Peyer's patch (tissue), 4 donors: ENCODE measurements at places on chromosomes 4 and X. TPM values are rescaled to one million over a fixed set of nuclear protein-coding genes. Genes with fewer than 3 reads are reported as not detected.

DNA sequence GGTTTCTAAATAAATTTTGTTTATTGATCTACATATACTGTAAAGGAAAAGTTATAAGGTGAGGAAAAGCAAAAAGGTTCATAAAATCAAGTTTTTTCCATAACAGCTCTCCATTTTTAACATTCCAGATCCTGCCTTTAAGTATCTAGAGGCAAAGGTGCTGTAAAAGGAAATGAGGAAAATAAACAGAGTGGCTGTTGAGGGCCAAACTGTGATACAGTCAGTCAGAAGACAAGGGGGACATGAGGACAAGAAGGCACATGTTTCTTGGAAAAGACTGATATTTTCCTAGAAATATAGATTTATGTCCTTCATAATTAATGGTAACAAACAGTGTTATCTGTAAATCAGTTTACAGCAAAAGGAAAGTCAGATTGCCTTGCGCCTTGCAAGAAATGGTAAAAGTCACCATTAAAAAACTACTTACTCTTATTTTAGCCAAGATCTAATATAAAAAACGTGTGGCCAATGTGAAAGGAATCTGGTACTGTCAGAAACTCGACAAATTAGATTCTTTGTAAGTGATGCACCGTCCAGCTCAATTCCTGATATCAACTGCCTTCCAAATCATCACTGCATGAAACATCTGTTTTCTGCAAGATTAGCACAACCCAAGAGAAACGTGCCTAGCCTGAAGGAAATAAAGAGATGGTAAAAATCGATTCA is 34.0 kb upstream of the VEGFD start:
- no peaks in the 10 kb centered on the region for H3K4me1 ChIP-seq
- H3K27me3 ChIP-seq, result no peaks in the 10 kb centered on the region
- no peaks in the 10 kb centered on the region for H3K36me3 ChIP-seq
- no peak for DNase-seq

DNA sequence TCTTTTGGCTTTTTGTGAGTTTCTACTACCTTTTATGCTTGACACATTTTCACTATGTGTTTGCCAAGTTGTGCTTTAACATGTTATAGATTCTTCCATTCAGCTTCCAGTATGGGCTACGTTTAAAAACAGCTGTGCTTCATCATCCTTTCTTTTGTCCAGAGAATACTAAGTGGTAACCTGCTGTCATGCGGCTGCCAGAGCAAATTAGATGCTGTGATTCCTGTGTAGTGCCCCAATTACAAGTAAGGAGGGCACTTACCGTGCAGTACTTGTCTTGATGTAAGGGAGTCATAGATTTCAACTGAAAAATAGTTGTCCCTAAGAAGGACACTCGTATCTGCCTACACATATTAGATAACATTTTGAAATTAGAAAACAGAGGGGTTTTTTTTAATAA is 531.8 kb upstream of the GALNTL6 start:
- H3K36me3 ChIP-seq, result no peaks in the 10 kb centered on the region
- no peak overlapping the region for H3K4me3 ChIP-seq
- no peak for DNase-seq
- H3K27ac ChIP-seq, result no peak overlapping the region
- H3K27me3 ChIP-seq, result no peaks in the 10 kb centered on the region

- peak; percentile 74 for DNase-seq
- no peak overlapping the region for H3K4me3 ChIP-seq
- H3K27me3 ChIP-seq, result no peaks in the 10 kb centered on the region
- no peak overlapping the region for H3K27ac ChIP-seq
Observed at GRCh38 chr4:6177587-6178197, 22.7 kb downstream of the JAKMIP1 start.

GRCh38 chr4:25029479-25030276 is 1.1 kb downstream of the LGI2 start:
- H3K4me3 ChIP-seq, result no peak overlapping the region
- no peaks in the 10 kb centered on the region for H3K36me3 ChIP-seq
- DNase-seq, result no peak
- H3K27ac ChIP-seq, result no peak overlapping the region
- no peaks in the 10 kb centered on the region for H3K27me3 ChIP-seq

GRCh38 chr4:145003675-145004074 is 94.3 kb downstream of the ANAPC10 start:
- no peak for DNase-seq
- H3K4me3 ChIP-seq, result no peak overlapping the region

- no peak overlapping the region for H3K4me3 ChIP-seq
- no peaks in the 10 kb centered on the region for H3K4me1 ChIP-seq
- no peak overlapping the region for H3K27ac ChIP-seq
- peak; percentile 20 for DNase-seq
- H3K36me3 ChIP-seq, result no peaks in the 10 kb centered on the region
Observed at GRCh38 chrX:31038575-31039326, 33.1 kb downstream of the FTHL17 start.

DNA sequence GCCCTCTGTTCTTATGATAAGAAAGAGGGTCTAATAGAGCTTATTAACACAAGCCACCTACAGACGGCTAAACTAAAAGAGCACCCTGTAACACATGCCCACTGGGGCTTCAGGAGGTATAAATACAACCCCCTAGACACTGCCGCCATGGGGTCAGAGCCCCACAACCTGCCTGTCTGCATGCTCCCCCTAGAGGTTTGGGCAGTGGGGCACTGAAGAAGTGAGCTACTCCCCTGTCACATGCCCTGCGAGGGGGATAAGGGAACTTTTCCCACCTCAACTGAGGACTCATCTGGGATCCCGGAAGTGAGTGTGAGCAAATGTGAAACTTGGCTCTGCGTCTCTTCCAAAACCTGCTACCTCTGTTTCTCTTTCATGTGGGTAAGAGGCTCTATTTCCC is 334.5 kb downstream of the ADAM29 start:
- no peaks in the 10 kb centered on the region for H3K27me3 ChIP-seq
- no peaks in the 10 kb centered on the region for H3K36me3 ChIP-seq
- H3K4me1 ChIP-seq, result no peaks in the 10 kb centered on the region
- DNase-seq, result no peak

- H3K4me3 ChIP-seq, result no peak overlapping the region
- H3K4me1 ChIP-seq, result no peaks in the 10 kb centered on the region
- no peak for DNase-seq
- no peaks in the 10 kb centered on the region for H3K27me3 ChIP-seq
- no peaks in the 10 kb centered on the region for H3K36me3 ChIP-seq
- no peak overlapping the region for H3K27ac ChIP-seq
Observed at GRCh38 chr4:156829201-156829873, 142.3 kb downstream of the PDGFC start.

- no peak for DNase-seq
- H3K4me1 ChIP-seq, result no peaks in the 10 kb centered on the region
- no peak overlapping the region for H3K27ac ChIP-seq
- no peaks in the 10 kb centered on the region for H3K27me3 ChIP-seq
Observed at GRCh38 chrX:152900937-152901445, 3.1 kb downstream of the ZNF185 start.

GRCh38 chr4:113604955-113605354 is 156.6 kb downstream of the CAMK2D start:
- no peak overlapping the region for H3K4me3 ChIP-seq
- no peak for DNase-seq
- H3K4me1 ChIP-seq, result no peaks in the 10 kb centered on the region
- no peak overlapping the region for H3K27ac ChIP-seq
- H3K36me3 ChIP-seq, result no peaks in the 10 kb centered on the region

DNA sequence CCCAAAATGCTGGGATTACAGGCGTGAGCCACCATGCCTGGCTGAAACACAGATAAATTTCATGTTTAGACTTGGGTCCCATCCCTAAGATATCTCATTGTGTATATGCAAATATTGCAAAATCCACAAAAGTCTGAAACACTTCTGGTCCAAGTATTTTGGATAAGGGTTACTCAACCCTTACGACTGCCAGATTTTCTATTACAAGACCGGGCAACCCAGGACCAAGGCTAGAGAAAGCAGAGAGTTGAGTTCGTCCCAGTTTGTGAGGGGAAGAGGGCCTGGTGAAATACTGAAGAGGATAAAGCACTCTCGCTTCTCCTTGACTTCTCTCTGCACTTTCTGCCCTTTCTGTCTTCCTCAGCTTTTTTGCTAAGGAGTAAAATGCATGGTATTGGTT is 34.5 kb downstream of the ZFX start:
- H3K4me3 ChIP-seq, result no peak overlapping the region
- DNase-seq, result no peak
- H3K4me1 ChIP-seq, result no peaks in the 10 kb centered on the region
- H3K36me3 ChIP-seq, result no peaks in the 10 kb centered on the region
- no peaks in the 10 kb centered on the region for H3K27me3 ChIP-seq

DNA sequence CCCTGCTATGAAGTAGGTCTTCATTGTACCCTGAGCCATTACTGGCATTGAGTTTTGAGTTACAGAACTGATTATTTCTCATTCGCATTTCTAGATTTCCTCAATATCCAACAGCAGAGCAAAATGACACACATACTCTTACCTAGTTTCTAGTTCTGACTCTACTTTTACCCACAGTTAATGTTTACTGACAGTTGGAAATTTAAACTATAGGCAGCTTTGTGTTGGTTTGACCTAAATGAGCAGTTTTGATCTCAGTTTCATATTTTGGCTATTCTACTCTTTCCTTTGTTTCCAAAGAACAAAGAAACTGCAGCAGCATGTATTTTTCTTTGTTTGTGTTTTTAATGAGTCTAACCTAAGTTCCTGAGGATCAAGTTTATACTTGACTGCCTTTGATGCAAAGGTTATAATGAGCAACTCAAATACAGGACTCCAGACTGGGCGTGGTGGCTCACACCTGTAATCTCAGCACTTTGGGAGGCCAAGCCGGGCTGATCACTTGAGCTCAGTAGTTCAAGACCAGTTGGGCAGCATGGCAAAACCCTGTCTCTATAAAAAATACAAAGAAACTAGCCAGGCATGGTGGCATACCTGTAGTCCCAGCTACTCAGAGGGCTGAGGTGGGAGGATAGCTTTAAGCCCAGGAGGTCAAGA is 30.4 kb downstream of the TXK start:
- no peaks in the 10 kb centered on the region for H3K4me1 ChIP-seq
- no peak for DNase-seq
- no peaks in the 10 kb centered on the region for H3K36me3 ChIP-seq
- H3K27ac ChIP-seq, result no peak overlapping the region
- H3K27me3 ChIP-seq, result no peaks in the 10 kb centered on the region
- no peak overlapping the region for H3K4me3 ChIP-seq

The CFAP47 gene
- not detected for total RNA-seq

The HTT gene
- total RNA-seq, result 97.1 TPM
